Tongue (tissue), 3 donors: ENCODE measurements at places on chromosomes 3 and 15. TPM values are rescaled to one million over a fixed set of nuclear protein-coding genes. Genes with fewer than 3 reads are reported as not detected.

Gene RNF123
- 60.4 TPM for total RNA-seq

Gene TOP2B
- 169 TPM for total RNA-seq

Gene DPPA4
- total RNA-seq = 1.7 TPM

Gene ARGFX
- total RNA-seq = not detected

Gene CACNA2D3
- 2.5 TPM for total RNA-seq

Gene GABRR3
- total RNA-seq = not detected

Gene FEZF2
- not detected for total RNA-seq

Gene MNS1
- total RNA-seq = 4.7 TPM

Gene RBP2
- total RNA-seq = not detected

Gene TICRR
- total RNA-seq = 3.2 TPM

Gene MESP2
- not detected for total RNA-seq

Gene GUCA1C
- not detected for total RNA-seq

Gene NOX5
- total RNA-seq = not detected

Gene SEMA3B
- 45.2 TPM for total RNA-seq

Gene SYNPR
- not detected for total RNA-seq

Gene ADAMTSL3
- total RNA-seq = 29.2 TPM

Gene NEK4
- total RNA-seq = 21.1 TPM

Gene LRRC28
- total RNA-seq = 50.9 TPM

Gene ITIH4
- 10.1 TPM for total RNA-seq

Gene PTH1R
- total RNA-seq = 6.5 TPM

Gene GAP43
- total RNA-seq = 4.7 TPM

Gene CHRM5
- not detected for total RNA-seq

Gene SUSD5
- 3.5 TPM for total RNA-seq

Gene DCP1A
- total RNA-seq = 23.3 TPM

Gene REC114
- not detected for total RNA-seq

Gene XXYLT1
- 29.5 TPM for total RNA-seq

Gene GCSAM
- 0.41 TPM for total RNA-seq

Gene STX19
- 0.41 TPM for total RNA-seq

Gene ITIH3
- 0.62 TPM for total RNA-seq

Gene SRGAP3
- 19.7 TPM for total RNA-seq

Gene ISLR2
- 8.4 TPM for total RNA-seq

Gene ANKUB1
- not detected for total RNA-seq

Gene CGNL1
- 20.6 TPM for total RNA-seq

Gene MPI
- total RNA-seq = 81.8 TPM

Gene SAMD7
- total RNA-seq = not detected

Gene SGO1
- 3.8 TPM for total RNA-seq

Gene CHRD
- 33.5 TPM for total RNA-seq

Gene AQP9
- total RNA-seq = 0.62 TPM

Gene SERPINI2
- 2.2 TPM for total RNA-seq

Gene KLF15
- 12.1 TPM for total RNA-seq

Gene POLQ
- 3.7 TPM for total RNA-seq

Gene ZNF280D
- total RNA-seq = 79.8 TPM

Gene ROPN1B
- total RNA-seq = 1.3 TPM

Gene SLC28A2
- 0.10 TPM for total RNA-seq

Gene FBXO40
- total RNA-seq = 12.7 TPM

Gene FETUB
- total RNA-seq = not detected

Gene NAALADL2
- total RNA-seq = 76.0 TPM

Gene ZNF660
- total RNA-seq = 3.4 TPM

Gene P3H2
- 33.1 TPM for total RNA-seq
